ENCODE measurements at places on chromosomes 3 and 15. TPM values are rescaled to one million over a fixed set of nuclear protein-coding genes. Genes with fewer than 3 reads are reported as not detected.
A peak's percentile ranks its signal among the peaks of the same experiment; 100 is the strongest.

Gene RTP4
- not detected for total RNA-seq

Gene CD200R1
- total RNA-seq: not detected

Gene SLCO3A1
- total RNA-seq: not detected

Gene LDHAL6B
- not detected for total RNA-seq

Gene CACNA2D3
- not detected for total RNA-seq

Gene GRK7
- total RNA-seq: not detected

DNA sequence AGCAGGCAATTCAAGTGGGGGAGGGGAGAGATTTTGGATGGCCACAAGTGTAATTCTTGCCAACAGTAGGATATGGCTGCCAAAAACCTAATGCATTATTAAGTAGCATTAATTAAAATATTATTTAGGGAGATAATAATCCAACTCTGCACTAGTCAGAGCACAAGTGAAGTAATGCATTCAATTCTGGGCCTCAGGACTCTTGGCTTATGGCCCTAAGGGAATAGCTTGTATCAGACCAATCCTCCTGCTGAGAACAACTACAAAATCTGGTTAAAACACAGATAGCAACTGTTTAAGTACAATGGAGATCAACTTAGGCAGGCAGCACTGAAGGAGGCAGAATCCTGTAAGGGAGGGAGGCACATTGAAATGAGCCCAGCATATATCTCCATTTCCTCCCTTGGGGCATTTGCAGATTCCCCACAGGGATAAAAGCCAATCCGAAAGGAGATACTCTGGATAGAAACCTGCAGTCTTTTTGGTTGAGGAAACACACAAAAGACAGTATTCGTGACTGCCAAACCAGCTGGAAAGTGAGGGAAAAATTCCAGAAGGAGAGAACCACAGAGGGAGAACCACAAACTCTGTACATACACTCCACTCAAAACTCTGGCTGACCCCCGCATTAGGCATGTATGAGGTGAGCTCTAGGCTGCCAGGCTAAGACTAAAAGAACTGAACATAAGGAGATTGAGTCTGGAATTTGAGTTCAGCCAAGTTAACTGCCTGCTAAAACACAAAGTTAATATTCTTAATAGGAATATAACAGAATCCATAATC, 57.4 kb downstream of the ETFA start:
- DNase-seq: no peak

DNA sequence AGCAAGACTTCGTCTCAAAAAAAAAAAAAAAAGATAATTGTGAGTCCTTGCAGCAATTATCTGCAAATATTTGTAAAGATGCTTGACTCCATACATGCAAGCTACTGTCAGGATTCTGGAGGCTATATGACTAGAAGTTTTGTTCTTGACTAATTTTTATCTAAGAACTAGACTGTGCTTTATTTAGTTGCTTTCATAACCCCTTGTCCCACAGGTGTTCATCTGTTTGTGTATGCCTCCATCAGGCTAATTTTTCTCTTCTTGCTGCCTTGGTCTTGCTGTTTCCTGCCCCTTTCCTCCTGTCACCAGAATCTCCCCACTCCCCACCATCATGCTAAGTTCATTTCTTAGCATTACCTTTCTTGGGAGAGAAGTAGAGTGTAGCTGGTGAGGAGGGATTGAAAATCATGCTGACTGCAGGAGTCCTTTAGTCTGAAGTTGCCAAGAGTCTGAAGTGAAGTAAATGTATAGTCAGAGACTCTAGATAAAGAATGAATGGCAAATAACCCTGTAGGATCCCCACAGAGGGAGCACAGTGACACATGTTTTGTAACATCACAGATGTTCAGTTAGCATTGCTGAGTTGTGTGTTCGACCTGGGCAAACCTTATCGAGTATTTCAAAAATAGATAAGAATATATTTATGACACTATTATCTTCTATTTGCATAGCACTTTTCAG, 12.5 kb downstream of the ST3GAL6 start:
- no peak for DNase-seq

DNA sequence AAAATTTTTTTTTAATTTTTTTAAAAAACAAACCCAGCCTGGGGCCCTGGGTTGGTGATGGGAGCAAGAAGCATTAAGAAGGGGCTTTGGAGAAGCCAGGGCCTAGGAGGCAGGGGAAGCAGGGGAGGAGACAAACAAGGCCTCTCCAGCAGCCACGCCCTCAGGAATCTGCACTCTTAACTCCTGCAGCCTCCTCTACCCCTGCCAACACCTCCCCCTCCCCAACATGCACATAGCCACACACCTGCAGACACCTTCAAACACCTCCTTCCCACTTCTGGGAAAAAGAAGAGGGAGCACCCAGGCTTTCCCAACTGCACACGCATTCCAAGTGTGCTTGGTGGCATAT, 2.7 kb upstream of the DCAF1 start:
- DNase-seq: no peak

GRCh38 chr3:158488670-158489069, 82.3 kb upstream of the MLF1 start:
- DNase-seq: no peak

DNA sequence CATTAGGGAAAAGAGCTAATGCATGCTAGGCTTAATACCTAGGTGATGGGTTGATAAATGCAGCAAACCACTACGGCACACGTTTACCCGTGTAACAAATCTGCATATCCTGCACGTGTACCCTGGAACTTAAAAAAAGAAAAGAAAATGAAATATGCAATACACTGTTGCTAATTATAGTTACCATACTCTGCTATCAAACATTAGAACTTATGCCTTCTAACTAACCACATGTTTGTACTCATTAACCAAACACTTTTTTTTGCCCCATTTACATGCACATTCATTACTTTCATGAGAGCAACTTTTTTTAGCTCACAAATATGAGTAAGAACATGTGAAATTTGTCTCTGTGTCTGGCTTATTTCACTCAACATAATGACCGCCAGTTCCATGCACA, 253.1 kb downstream of the CGGBP1 start:
- no peak for DNase-seq

- DNase-seq: no peak
Observed at GRCh38 chr3:34070831-34071585, 272.6 kb downstream of the PDCD6IP start.

GRCh38 chr3:55147856-55148720, 220.2 kb upstream of the LRTM1 start:
- DNase-seq: no peak

DNA sequence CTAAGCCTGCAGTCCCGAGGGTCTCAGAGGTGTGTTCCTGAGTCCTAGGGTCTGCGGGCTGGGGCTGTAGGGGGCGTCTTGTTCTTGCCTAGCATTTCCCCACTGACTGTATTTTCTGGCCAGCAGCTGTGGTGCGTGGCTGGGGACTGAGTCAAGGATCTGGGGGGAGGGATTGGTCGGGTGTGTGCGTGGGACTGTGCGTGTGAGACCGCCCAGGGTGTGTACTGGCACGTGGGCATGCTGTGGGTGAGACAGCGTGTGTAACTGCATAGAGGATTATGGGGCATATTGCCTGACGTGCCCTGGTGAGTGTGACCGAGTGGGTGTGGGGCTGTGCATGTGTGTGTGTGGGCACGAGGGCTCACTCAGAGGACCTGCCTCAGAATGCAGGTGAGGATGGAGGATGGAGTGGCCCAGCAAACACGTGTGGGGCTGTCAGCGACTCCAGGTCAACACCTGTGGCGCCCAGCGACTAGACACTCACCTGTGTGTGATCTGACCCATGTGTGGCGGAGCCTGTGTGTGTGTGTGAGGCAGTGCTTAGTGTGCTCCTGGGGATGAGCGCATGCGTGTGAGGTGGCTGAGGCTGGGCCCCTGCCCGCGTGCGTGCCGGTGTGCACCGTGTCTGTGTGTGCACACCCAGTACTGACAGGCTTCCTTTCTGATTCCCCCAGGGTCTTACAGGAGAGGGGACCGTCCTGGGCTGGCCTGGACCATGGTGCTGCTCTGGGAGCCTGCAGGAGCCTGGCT, 20.9 kb downstream of the FBLN2 start:
- no peak for DNase-seq

- DNase-seq: no peak
Observed at GRCh38 chr3:154690413-154690812, 260.4 kb upstream of the GPR149 start.

DNA sequence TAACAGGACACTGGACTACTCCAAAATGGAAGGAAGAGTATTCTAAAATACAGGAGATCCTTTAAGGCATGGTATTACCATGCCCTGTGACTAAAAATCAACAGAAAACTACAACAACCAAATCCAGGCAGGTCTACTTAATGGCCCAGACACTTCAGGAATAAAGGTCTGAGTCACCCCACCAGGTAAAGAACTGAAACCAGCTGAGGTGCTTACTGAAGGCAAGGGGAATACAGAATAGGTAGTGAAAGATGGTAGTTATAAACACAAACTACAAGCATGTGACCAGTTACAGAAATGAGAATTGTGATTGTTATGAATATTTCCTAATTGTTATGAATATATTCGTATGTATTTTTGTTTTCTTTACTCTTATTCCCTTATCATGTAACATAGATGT, 13.4 kb downstream of the IFT57 start:
- no peak for DNase-seq

GRCh38 chr3:119912220-119912619, 130.3 kb downstream of the NR1I2 start:
- no peak for DNase-seq

DNA sequence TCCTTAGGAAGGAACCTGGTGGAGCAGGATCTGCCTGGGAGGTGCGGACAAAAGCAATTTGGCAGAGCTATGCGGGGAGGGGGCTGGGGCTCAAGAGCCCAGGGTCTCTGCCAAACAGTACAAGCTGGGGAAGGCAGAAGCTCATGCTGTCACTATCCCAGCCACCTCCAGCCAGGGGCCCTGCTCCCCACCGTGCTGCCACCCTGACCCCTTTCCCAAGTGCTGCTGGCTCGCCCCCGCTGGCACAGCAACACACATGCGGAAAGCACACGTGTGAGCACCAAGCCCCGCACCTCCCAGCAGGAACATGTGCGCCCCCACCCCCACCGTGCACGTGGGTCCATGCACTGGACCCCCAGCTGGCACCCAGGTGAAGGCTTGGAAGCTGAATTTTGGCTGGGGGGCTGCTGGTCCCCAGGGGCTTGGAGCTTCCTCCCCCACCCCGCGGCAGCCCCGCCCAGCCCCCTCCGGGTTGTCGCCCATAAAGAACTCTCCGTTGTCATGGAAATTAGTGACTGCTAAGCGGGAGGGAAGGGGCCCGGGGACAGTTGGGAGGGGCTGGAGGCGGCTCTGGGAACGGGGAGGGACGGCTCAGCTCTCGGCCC, 742 bp downstream of the CAMKV start:
- DNase-seq: no peak

DNA sequence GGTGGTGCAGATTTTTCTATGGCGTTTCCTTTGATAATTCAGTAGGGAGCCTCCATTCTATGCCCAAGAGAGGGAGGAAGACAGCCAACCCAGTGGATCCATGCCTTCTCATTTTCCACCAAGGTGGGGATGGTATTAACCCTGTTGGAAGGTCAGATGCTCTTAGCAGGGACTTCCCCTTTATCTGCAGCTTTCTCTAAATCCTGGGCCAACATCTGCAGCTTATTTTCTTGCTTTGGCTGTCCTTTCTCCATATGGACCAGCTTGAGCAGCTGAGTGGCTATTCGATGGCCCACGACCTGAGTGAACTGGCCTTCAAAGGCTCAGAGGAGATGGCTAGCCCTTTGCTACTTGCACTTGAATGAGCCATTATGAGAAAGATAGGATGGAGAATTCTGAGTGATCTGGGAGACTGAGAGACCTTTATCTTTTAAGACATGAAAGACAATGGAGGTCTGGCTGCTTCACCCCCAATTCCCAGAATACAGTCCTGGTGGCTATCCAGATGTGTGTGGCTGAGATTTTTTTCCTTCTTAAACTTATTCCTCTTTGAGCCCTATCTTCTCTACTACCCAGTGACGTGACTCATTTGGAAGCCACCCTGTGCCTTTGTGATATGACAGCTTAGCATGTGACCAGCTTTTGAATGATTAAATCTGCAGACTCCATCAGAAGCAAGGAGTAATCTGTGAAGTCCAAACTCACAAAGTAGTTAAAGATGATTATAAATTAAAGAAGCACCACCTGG, 39.6 kb upstream of the TRAK1 start:
- DNase-seq: no peak

- DNase-seq: no peak
Observed at GRCh38 chr15:81363718-81364500, 10.1 kb downstream of the TMC3 start.

DNA sequence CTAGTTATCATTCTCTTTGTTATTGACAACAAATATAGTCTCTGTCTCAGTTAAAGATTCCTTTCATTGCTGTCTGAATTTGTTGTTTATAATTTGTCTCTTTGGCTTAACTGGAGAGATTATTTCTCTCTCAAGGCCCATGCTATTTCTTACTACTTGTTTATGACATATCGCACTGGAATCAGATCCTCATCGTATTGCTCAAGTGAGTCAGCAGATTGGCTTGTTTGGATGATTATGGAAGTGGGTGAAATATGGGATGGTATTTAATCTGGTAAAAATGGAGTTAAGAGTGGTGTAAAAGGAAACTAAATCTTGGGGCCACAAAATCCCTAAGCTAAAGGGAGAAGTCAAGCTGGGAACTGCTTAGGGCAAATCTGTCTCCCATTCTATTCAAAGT, 613.1 kb downstream of the SI start:
- no peak for DNase-seq

GRCh38 chr15:38414357-38414756, 39.6 kb upstream of the FAM98B start:
- peak; percentile 29 for DNase-seq

- DNase-seq: peak; percentile 33
Observed at GRCh38 chr3:49277383-49277775, 347 bp upstream of the C3orf62 start.

- DNase-seq: no peak
Observed at GRCh38 chr3:186888569-186888968, 41.8 kb upstream of the ST6GAL1 start.

DNA sequence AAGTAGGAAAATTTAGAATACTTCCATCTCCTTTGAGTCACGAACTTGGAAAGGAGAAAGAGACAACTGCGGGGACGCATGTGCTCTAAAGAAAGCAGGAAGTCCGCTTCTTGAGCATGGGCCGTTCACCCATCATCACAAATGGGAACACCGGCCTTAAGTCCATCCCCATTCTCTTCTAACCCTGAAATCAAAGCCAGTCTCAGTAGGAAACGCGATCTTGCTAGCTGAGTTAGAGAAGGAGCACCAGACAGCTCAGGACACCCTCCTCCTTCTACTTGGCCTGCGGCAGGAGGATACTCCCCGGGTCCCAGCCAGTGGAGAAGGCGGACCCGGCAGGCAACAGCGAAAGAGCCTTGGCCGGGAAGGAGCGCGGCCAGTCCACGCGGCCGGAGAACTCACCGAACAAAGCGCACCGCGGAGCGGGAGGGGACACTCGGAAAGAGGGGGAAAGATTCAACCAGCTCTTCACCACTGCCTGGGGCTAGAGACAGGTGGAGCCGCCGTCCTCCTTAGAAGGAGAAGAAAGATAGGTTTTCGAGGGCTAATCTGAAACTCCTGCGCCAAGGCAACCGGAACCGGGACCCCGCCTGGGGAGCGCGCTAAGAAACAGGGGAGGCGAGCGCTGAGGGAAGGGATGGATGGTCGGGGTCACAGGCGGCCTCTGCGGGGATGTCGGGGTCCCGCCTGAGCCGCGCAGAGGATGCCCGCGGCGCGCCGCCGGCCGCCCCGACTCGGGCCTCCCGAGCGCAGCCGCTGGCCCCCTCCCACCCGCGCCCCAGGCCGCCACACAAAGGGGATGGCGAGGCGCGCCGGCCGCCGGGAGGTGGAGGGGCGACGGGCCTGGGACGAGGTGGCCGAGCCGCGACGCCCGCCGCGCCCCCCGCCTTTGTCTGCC, 818 bp downstream of the SLC4A7 start:
- peak; percentile 63 for DNase-seq
